ENCODE measurements at places on chromosomes 5 and 9. TPM values are rescaled to one million over a fixed set of nuclear protein-coding genes. Genes with fewer than 3 reads are reported as not detected.

DNA sequence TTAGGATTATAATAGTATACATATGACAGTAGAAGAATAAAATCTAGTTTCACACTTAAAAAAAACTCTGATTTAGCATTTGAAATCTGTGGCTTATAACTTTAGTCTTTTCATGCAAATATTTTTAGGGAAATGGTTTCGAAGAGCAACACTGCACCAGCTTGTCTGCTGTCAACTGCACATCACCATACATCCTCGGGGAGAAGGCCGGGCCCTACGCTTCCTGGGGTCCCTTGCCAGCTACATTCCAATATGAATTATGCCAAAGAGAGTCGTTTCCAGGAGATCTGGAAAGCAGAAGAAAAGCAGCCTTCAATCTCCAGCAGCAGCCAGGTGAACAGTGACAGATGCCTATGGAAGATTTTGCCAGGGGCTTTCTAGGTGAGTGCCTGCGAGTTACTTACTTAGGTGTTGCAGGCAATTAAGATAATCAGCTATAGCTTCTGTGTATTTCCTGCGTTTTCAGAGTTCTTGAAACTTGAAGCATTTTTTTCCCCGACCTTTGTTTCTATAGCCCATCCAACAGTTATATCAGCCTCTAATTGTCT lies 166.8 kb downstream of the TRPM3 start:
- no peak for DNase-seq

DNA sequence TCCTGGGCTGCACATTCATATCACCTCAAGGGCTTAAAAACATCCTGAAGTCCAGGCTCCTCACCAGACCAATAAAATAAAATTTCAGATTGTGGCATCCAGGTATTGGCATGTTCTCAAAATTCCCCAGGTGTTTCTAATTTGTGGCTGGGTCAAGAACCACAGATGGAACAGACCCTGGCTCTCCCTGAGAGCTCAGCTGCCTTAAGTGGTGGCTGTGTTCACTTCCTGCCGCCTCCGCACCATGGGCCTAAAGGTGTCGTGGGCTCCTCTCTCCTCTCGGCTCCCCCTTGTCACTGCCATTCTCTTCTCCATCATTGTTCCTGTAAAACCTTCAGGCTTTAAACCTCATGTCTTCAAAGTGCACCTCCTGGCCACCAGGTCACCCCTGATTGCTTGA lies 17.8 kb upstream of the CCNJL start:
- DNase-seq = no peak

GRCh38 chr9:10863476-10863875 lies 250.7 kb upstream of the PTPRD start:
- no peak for DNase-seq

- DNase-seq = no peak
These were observed 132.2 kb downstream of the FBXO4 start for GRCh38 chr5:42057254-42057690.

Gene SPATA31C1
- not detected for total RNA-seq

- no peak for DNase-seq
These were observed 106.6 kb downstream of the TMC1 start for GRCh38 chr9:72627956-72628540.

GRCh38 chr5:169567079-169567478 lies 16.5 kb upstream of the SPDL1 start:
- no peak for DNase-seq

Gene F2RL1
- 0.41 TPM for total RNA-seq

DNA sequence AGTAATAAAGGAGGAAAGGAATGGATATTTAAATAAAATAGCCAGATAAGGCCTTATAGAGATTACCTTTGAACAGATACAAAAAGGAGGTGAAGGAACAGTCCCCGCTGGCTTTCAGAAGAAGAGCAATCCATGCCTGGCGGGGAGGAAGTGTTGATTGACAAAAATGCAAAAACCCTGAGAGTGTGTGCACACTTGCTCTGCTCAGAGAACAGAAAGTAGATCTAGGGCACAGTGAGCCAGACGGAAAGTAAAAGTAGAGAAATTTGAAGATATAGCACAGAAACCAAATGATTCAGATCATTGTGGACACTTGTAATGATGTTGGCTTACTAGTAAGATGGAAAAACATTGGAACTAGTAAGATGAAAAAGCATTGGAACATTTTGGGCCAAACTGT lies 720.6 kb downstream of the PTPRD start:
- no peak for DNase-seq

DNA sequence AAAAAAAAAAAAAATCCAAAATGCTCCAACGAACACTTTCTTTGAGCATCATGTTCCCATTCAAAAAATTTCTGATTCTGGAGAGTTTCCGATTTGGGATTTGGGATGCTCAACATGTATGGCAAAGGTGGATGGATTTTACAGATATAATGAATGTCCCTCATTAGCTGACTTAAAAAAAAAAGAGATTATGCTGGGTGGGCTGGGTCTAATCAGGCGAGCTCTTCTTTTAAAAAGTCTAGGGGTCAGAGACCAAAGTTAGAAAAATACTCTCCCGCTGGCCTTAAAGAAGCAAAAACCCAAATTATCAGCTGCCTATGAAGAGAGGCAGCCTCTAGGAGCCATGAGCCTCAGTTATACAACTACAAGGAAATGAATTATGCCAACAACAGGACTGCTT lies 15.2 kb upstream of the CTNNAL1 start:
- no peak for DNase-seq

- DNase-seq = no peak
These were observed 76.8 kb downstream of the RNF130 start for GRCh38 chr5:179994583-179995323.

GRCh38 chr5:80668016-80668969 lies 13.5 kb upstream of the DHFR start:
- DNase-seq = no peak

DNA sequence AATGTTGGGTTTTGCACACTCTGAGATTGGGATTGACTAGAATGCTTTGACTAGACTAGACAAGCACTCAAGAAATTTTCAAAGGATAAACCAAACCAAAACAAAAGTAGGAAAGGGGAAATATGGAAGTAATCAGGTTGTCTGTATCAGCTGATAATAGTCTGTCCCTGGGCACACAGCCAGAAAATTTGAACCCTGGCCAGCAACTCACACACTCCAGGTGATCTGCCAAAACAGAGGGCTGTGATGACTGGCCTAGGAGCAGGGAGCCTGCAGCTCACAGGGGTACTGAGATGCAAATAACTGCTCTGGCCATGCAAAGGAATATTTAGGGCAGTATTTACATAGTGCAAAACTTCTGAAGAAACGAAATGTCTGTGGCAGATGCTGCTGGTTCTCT lies 112.3 kb upstream of the SMIM23 start:
- peak; percentile 30 for DNase-seq

DNA sequence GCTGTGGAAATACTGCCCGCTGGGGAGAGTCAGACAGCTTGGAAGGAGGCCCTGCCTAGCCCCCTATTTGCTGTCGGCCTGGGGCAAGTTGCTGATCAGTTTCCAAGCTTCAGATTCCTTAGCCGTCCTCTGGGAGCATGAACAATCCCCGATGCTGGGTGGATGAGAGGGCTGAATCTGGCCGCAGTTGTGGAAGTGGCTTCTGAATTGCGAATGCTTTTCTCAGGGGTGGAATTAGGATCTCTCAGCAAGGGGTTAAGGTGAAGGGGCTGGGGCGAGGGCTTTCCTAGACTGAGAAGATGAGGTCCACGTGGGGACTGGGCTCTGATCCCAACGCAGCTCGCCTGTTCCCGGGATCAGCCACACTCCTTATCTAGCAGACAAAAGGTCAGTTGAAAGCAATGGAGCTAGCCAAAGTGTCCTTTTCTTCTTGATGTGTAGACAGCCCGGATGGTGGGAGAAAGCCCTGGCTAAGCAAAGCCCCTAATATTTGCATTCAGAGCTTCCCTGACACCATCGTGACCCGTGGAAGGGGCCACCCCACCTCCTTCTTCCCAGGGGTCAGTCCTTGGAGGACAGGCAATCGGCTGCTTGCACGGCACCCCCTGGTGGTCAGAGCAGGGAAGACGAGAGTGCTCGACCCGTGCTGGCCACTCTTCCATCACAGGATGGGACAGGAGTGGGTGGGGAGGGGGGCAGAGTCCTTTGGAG lies 54.9 kb downstream of the COL15A1 start:
- peak; percentile 78 for DNase-seq

DNA sequence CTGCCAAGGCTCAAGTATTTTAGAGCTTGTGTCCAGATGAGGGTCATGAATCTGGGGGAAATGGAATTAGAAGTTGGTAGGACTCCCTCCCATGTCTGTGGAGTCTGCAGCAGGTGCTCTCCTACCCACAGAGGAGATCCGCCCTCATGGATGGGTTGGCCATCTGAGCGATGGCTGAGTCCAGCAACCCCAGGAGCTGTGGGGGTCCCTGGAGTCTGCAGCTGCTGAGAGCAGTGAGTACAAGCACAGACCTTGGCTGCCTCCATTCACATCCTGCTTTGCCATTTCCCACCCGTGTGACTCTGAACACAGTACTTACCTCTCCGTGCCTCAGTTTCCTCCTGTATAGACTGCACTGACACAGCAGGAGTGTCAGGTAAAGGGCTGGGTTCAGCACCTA lies 25.8 kb upstream of the SYNPO start:
- DNase-seq = no peak

Gene DBH
- not detected for total RNA-seq

- DNase-seq = no peak
These were observed 30.7 kb downstream of the IFNW1 start for GRCh38 chr9:21110708-21111576.

DNA sequence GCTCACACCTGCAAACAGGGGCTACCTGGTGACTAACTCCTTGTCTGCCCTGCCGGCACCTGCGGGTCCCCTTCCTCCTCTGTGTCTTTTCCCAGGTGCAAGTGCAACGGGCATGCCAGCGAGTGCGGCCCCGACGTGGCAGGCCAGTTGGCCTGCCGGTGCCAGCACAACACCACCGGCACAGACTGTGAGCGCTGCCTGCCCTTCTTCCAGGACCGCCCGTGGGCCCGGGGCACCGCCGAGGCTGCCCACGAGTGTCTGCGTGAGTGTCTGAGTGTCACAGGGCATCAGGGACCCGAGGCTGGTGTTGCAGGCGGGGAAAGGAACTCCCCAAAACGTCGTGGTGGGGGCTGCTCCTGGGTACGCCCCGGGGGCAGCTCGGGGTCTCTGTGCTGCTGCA lies 27.1 kb downstream of the LAMC3 start:
- DNase-seq = no peak

GRCh38 chr5:41793141-41793770 lies 77.0 kb downstream of the OXCT1 start:
- DNase-seq = no peak

GRCh38 chr5:16508730-16509531 lies 43.3 kb upstream of the ZNF622 start:
- DNase-seq = no peak

Gene TAF9
- total RNA-seq = 118 TPM

- peak; percentile 83 for DNase-seq
These were observed 220.0 kb downstream of the GABBR2 start for GRCh38 chr9:98488571-98489312.

GRCh38 chr5:10448754-10449360 lies 7.2 kb downstream of the ROPN1L start:
- no peak for DNase-seq

GRCh38 chr5:77546-77945 lies 14.4 kb upstream of the PLEKHG4B start:
- no peak for DNase-seq

Gene TJP2
- 25.8 TPM for total RNA-seq

Gene MSMP
- total RNA-seq = not detected

Gene FCN2
- total RNA-seq = not detected

Gene SAPCD2
- 24.9 TPM for total RNA-seq

DNA sequence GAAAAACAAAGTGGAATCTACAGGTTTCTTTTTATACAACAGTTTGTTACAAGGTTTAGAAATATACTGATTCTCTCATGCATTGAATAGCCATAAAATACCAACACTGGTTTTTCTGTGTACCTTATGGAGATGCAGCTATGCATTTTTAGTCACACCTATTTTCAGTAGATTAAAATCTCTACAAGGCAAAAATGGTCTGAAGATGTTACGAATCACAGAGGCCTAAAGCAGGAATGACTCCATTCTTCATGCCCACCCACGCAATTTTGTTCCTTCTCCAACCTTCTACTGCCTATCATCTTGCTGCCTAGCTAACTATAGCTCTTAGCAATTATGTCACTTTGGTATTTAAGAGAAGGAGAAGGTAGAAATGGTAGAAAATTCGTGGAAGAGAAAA lies 9.9 kb downstream of the PLK2 start:
- DNase-seq = no peak

GRCh38 chr5:145968970-145969713 lies 32.8 kb downstream of the SH3RF2 start:
- no peak for DNase-seq
